ENCODE measurements at places on chromosomes 1 and 21.

DNA sequence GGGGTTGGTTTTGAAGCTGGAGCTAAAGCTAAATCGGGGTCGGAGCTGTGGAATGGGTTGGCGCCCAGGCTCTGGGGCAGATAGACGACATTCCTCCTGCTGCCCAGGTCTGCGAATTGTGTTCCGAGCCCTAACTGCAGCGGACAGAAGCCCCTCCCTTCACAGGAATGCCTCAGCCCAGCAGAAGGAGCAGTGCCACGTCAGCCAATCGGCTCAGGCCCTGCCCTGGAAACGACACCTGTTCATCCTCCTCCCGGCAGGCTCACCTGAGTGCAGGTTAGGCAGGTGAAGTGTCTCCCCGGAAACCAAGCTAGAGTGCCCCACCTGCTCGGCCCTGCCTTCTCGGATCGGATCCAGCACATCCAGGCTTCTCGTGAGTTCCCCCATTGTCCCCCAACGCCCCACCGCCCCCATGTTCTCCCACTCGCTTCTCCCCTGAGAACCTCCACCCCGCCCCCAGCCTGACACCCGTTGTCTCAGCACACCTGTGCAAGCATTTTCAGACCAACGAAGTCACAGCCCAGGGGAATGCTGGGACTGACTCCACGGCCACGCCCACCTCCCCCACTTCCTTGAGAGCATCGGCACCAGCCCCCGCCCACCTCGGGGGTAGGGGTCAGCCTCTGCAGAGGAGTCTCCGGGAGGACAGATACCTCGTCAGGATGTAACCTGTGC lies 775 bp downstream of the TMEM125 start:
- DNase-seq, result peak; percentile 77

- DNase-seq, result peak; percentile 88
Observed at GRCh38 chr1:230459465-230459864, 33.3 kb upstream of the PGBD5 start.

- peak; percentile 64 for DNase-seq
Observed at GRCh38 chr1:27594564-27595510, 9.1 kb downstream of the AHDC1 start.

GRCh38 chr1:209560529-209560928 lies 23.0 kb upstream of the CAMK1G start:
- no peak for DNase-seq

DNA sequence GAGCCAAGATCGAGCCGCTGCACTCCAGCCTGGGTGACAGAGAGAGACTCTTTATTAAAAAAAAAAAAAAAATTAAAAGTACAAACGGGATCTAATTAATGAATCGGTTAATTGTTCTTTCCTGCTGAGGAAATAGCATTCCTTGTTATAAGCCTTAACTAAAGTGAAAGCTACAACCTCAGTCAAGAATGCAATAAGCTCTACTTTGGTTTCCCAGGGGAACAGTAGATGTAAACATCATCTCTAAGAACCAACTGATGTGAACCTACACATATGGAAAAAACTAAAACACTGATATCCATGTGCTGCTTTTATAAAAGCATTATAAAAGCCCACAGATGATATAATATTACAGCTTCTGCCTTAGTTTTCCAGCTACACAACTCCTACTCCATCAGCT lies 41.9 kb downstream of the LPGAT1 start:
- no peak for DNase-seq

GRCh38 chr1:89767618-89768017 lies 53.2 kb upstream of the LRRC8D start:
- peak; percentile 77 for DNase-seq

DNA sequence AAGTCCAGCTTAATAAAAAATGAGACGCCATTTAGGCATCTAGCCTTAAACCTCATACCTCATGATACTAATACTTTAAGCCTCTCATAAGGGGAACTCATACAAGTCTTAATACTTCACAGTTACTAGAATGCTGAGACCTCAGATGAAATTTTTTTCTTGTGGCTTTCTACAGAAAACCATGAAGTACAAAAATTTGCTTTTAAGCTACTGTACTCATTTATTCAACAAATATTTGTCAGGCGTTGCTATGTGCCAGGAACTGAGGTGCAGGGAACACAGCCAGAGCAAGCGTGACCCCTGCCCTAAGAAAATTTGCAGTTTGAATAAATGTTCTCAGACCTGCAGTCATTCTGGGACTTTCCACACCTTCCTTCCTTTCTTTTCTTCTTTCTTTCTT lies 150.6 kb downstream of the MRPL39 start:
- no peak for DNase-seq

DNA sequence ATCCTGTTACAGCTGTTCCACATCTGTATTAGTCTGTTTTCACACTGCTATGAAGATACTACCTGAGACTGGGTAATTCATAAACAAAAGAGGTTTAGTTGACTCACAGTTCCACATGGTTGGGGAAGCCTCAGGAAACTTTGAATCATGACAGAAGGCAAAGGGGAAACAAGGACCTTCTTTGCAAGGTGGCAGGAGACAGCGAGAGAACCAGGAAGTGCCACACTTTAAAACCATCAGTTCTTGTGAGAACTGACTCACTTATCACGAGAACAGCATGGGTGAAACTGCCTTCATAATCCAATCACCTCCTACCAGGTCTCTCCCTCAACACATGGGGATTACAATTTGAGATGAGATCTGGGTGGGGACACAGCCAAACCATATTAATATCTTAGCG lies 110.3 kb upstream of the TRABD2B start:
- peak; percentile 12 for DNase-seq

GRCh38 chr1:100791586-100791985 lies 72.0 kb downstream of the VCAM1 start:
- no peak for DNase-seq

DNA sequence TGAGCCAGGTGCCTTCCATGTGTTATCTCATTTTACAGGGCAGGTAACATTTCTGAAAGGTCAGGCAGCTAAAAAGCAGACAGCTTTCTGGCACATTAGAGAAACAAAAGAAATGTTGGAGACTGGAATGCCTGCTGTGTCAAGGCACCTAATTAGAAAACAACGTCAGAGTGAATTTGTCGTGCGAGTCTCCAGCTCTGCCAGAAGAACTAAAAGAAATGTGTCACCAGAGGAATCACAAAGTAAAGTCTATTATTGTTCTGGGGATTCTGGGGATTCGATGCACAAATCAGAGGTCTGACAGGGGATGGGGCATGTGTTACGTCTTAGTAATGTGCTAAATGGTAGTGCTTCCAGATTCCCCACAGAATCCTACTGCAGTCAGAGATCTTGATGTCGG lies 89.3 kb downstream of the EDEM3 start:
- DNase-seq, result no peak

GRCh38 chr1:10045480-10046355 lies 13.0 kb downstream of the UBE4B start:
- no peak for DNase-seq

DNA sequence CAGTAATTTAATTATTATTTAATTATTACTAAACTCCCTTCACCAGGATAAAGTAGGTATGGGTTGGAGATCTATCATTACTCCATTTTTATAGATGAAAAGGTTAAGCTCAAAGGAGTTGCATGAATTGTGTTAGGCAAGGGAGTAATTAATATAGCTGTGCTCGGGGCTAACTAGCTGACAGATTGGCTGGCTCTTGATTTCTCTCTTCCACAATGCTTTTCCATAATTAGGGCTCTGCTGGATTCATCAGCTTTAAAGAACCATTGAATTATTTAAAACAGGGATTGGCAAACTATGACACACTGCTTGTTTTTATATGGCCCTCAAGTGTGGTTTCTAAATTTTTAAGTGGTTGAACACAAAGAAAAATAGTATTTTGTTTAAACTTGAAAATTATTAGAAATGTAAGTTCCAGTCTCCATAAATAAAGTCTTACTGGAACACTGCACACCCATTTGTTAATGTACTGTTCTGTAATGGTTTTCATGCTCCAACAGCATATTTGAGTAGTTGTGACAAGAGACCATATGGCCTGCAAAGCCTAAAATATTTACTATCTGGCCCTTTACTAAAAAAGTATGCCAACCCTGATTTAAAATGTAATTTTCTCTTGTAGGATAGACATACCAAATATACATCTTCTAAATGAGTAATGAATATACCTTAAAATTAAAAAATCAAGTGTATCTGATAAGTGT lies 76.4 kb downstream of the GDAP2 start:
- DNase-seq, result no peak

- DNase-seq, result no peak
Observed at GRCh38 chr1:167136806-167137205, 42.9 kb downstream of the STYXL2 start.

GRCh38 chr1:62433861-62434617 lies 2.8 kb upstream of the USP1 start:
- no peak for DNase-seq

- no peak for DNase-seq
Observed at GRCh38 chr1:119731741-119732430, 20.2 kb downstream of the PHGDH start.

DNA sequence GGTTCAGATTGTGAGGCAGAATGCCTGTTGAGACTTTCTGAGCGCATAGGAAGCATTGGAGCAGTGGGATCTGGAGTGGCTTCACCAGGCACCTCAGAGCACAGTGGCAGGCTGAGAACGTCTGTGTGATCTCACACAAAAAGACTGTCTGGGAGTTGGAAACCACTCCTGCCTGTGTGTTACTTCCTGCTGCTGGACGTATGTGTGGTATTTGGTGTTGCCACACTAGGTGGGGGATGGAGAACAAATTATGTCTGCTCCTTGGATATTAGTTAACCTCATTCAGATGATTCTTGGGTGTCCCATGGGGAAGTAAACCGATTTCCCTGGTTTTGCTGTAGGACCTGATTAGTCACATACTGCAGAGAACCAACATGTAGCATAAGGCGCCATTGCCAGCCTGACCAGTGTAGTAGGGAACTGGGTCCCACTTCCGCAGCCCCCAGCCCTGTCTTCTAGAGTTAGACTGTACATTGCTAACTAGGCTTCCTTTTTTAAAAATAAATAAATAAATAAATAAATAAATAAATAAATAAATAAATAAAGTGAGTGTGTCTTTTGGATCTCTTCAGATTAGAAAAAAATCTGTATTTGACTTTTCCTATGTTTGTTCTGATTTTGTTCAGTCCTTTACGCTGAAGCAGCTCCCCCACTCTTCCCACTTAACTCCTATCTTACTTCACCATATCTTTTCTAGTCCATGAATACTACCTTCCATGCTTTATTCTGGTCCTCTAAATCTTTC lies 26.9 kb downstream of the UCK2 start:
- peak; percentile 82 for DNase-seq

- no peak for DNase-seq
Observed at GRCh38 chr1:44694863-44695478, 20.5 kb downstream of the ARMH1 start.

- no peak for DNase-seq
Observed at GRCh38 chr21:37827913-37828312, 88.3 kb downstream of the KCNJ6 start.

- peak; percentile 82 for DNase-seq
Observed at GRCh38 chr1:209080170-209080781, 503.2 kb upstream of the CAMK1G start.

DNA sequence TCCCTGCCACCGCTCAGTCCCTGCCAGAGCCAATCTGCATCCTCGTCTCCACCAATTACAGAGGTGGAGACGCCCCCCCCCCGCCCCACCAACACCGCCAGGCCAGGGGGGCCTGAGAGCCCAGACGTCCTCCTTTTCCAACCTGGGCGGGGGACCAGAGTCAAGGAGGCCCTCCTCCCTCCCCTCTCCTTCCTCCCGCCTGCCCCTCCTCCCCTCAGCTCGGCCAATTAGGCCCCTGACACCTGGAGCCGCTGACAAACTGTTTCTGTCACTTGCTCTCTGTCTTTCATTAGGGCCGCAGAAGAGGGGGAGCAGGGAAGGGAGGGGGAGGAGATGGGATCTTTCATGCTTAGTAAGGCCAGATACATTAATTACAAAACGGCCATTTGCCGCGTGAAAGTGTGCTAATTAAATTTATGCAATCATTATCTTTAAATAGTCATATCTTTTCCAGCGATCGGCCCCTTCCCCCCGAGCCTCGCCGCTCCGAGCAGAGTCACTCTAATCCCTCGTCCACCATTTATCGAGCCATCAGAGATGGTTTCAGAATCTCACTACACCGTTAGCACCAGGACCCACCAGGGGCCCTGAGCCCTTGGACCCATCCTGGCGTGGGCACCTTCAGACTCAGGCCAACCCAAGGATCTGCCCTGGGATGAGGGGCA lies 94.7 kb downstream of the PAX7 start:
- no peak for DNase-seq

GRCh38 chr1:225437710-225438437 lies 10.0 kb upstream of the LBR start:
- DNase-seq, result no peak

All from foreskin keratinocyte (primary cell).